Left colon (tissue), 2 donors: ENCODE measurements at places on chromosomes 12 and 14.

GRCh38 chr12:96121271-96121711 is 72.9 kb upstream of the ELK3 start:
- DNase-seq, result no peak

DNA sequence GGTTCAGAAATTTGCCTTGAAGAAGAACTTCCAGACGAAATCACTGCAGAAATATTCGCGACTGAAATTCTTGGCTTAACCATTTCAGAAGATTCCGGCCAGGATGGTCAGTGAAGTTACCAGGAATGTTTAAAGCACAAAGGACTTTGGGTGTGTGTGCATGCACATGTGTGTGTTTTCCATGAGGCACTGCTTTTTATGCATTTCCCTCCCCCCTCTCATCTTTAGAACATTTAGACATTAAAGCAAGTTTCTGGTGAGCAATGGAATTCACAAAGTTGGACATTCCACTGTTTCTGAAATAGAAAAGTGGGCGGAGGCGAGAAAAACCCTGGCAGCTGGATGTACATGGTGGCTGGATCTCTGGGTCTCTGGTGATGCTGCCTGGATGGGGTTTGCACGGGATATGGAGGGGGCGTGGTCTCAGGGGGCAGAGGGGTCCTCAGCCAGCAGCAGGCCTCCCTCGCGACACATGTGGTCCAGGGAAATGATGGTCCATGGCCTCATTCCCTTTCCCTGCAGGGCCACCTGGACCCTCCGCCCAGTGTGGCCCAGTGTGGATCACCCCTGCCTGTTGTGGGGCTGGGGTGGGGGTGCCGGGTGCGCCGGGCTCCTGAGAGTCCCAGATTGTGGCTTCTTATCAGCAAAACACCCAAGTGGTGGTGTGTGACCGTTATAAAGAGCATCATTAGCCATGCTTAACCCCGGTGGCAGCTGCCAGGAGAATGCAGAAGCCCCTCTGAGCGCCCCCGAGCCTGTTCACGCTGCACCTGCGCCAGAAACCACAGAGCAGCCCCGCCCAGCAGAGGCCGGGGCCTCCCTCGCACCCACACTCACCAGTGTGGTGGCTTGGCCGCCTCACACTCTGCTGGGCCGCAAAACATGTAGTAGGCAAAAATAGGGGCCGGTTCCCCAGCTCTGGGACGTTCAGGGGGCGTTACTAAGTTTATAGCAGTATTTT is 17.8 kb upstream of the BCL7A start:
- DNase-seq, result no peak

GRCh38 chr12:129854591-129854990 is 49.2 kb downstream of the TMEM132D start:
- no peak for DNase-seq

GRCh38 chr12:10557329-10557728 is 51.6 kb downstream of the EIF2S3B start:
- no peak for DNase-seq

GRCh38 chr14:76768671-76769500 is 7.6 kb downstream of the VASH1 start:
- DNase-seq, result peak; percentile 22

DNA sequence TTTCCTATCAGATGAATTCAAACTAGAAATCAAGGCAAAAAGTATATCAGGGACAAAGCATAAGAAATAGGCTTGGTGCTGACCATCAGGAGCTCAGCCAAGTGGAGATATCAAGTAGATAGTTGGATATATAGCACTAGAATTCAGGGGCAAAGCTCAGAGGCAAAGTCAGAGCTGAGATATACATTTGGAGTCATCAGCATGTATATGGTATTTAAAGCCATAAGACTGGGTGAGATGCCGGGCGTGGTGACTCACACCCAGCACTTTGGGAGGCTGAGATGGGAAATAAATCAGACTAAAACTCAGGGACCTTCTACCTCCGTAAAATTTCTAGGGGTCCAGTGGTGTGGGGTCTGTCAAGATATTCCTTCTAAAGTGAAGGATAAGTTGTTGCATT is 38.9 kb upstream of the LIMA1 start:
- DNase-seq, result no peak

DNA sequence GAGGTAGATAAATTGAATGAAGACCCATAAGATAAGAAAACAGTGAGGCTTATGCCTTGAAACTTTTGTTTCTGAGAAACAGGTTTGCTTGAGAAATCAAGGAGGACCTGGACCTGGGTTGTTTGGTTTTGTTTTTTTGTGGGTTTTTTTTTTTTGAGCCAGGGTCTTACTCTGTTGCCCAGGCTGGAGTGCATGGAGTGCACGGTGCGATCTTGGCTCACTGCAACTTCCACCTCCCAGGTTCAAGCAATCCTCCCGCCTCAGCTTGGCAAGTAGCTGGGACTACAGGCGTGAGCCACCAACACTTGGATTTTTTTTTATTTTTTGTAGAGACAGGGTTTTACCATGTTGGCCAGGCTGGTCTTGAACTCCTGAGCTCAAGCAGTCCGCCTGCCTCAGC is 9.0 kb upstream of the PPTC7 start:
- DNase-seq, result no peak

DNA sequence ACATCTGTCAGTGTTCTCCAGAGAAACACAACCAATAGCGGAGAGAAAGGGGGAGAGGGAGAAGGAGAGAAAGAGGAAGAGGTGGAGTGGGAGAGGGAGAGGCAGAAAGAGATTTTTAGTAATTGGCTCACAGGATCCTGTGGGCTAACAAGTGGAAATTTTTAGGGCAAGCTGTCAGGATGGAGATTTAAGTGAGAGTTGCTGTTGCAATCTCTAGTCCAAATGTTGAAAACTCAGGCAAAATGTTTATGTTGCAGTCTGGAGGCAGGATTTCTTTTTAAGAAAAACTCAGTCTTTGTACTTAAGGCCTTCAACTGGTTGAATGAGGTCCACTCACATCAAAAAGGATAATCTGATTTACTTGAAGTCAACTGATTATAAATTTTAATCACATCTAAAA is 12.5 kb upstream of the GLIPR1L2 start:
- no peak for DNase-seq

DNA sequence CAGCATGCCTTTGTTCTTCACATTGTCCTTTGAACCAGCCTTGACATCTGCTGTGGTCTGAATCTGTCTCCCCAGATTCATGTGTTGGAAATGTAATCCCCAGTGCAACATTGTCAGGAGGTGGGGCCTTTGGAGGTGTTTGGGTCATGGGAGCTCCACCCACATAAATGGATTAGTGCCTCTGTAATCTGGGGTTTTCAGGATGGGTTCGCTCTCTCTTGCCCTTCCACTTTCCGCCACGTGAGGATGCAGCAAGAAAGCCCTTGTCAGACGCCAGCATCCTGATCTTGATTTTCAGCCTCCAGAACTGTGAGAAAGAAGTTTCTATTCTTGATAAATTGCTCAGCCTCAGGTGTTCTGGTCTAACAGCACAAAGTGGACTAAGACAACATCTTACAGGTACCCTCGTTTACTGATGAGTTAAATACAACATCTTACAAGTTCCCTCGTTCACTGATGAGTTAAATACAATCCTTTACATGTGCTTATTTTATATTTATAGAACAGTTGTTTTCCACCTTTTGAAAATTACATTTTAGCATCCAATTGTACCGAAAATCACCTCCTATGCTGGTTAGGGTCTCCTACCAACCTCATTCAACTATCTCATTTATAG is 54.4 kb upstream of the RIMBP2 start:
- DNase-seq, result no peak

- peak; percentile 46 for DNase-seq
Observed at GRCh38 chr12:95623554-95624170, 72.4 kb upstream of the USP44 start.

- no peak for DNase-seq
Observed at GRCh38 chr14:22610931-22611330, 12.8 kb downstream of the ABHD4 start.
